ENCODE measurements at places on chromosomes 5 and 9. TPM values are rescaled to one million over a fixed set of nuclear protein-coding genes. Genes with fewer than 3 reads are reported as not detected.

CAST gene
- 40.9 TPM for polyA plus RNA-seq

DPM2 gene
- polyA plus RNA-seq = 13.0 TPM

PTGER4 gene
- polyA plus RNA-seq = not detected

ATG12 gene
- polyA plus RNA-seq = 73.6 TPM

ALDOB gene
- polyA plus RNA-seq = not detected

RICTOR gene
- 78.1 TPM for polyA plus RNA-seq

SLC36A3 gene
- polyA plus RNA-seq = not detected

ENTPD8 gene
- polyA plus RNA-seq = not detected

IL31RA gene
- not detected for polyA plus RNA-seq

WNT8A gene
- polyA plus RNA-seq = not detected

XPA gene
- polyA plus RNA-seq = 20.1 TPM

BARHL1 gene
- polyA plus RNA-seq = not detected

CD72 gene
- not detected for polyA plus RNA-seq

GRIA1 gene
- 86.1 TPM for polyA plus RNA-seq

SMIM27 gene
- polyA plus RNA-seq = 74.6 TPM

CD14 gene
- 3.2 TPM for polyA plus RNA-seq

PPP3R2 gene
- polyA plus RNA-seq = 0.31 TPM

TLE1 gene
- polyA plus RNA-seq = 12.0 TPM

PCDHA5 gene
- polyA plus RNA-seq = 6.3 TPM

TAS2R1 gene
- polyA plus RNA-seq = not detected

NOXA1 gene
- polyA plus RNA-seq = not detected

RPL37 gene
- 580 TPM for polyA plus RNA-seq

LOX gene
- 46.4 TPM for polyA plus RNA-seq

ADAMTS13 gene
- 3.4 TPM for polyA plus RNA-seq

ECM2 gene
- polyA plus RNA-seq = 9.1 TPM

LCN6 gene
- not detected for polyA plus RNA-seq

RAI14 gene
- 6.8 TPM for polyA plus RNA-seq

PSD2 gene
- 243 TPM for polyA plus RNA-seq

SPINK13 gene
- polyA plus RNA-seq = not detected

EXOSC2 gene
- 15.2 TPM for polyA plus RNA-seq

ELOVL7 gene
- polyA plus RNA-seq = 9.0 TPM

ADRB2 gene
- not detected for polyA plus RNA-seq

BTNL8 gene
- not detected for polyA plus RNA-seq

RNF208 gene
- 5.0 TPM for polyA plus RNA-seq

ACTBL2 gene
- not detected for polyA plus RNA-seq

PPP2R2B gene
- polyA plus RNA-seq = 115 TPM

RASGEF1C gene
- not detected for polyA plus RNA-seq

SNCAIP gene
- polyA plus RNA-seq = 4.6 TPM

F2RL2 gene
- polyA plus RNA-seq = not detected

SLCO6A1 gene
- not detected for polyA plus RNA-seq

ZNF79 gene
- 2.4 TPM for polyA plus RNA-seq

GPX8 gene
- 1.8 TPM for polyA plus RNA-seq

PTTG1 gene
- polyA plus RNA-seq = 6.4 TPM

ENTREP1 gene
- polyA plus RNA-seq = 3.5 TPM

ENHO gene
- 6.1 TPM for polyA plus RNA-seq

ORM2 gene
- not detected for polyA plus RNA-seq

ARHGEF37 gene
- polyA plus RNA-seq = 1.1 TPM

TMEM174 gene
- polyA plus RNA-seq = not detected

F2R gene
- polyA plus RNA-seq = 0.20 TPM
